ENCODE measurements at places on chromosomes 1 and 21.

- DNase-seq, result no peak
Measured at GRCh38 chr1:234554218-234554697, 55.7 kb downstream of the IRF2BP2 start.

DNA sequence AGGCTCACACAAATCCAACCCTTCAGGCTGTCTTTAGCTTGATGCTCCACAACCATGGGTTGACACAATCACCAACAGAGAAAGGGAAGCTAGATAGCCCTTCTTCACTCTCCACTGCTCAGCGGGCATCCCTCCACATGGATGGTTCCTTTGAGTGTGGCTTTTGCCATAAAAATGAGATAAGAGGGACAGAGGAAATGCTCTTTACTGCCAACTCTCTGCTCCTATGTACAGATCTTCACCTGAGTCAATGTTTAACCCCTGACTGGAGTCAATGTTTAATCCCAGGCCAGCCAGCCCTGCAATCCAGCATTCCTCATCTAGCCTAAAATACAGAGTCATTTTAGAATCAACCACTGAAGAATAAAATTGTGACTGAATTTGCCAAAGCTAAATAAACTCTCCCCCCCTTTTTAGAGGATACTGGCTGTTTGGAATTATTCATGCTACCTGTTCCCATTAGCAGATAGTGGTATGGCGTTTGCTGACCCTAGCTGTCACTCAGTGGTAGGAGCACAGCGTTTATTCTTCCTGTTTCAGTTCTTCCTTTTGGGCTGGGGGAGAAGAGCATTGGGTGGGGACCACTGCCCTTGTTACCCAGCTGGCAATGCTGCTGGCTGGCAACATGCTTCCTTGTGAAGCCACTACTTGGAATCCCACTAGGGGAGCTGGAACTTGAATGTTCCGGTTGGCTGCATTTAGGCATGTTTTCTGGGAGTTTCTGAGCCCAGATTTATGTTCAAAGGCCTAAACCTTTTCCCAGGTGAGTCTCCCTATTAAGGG is 5.2 kb upstream of the PIGR start:
- no peak for DNase-seq

GRCh38 chr1:61344696-61345095 is 262.3 kb downstream of the NFIA start:
- DNase-seq, result no peak

DNA sequence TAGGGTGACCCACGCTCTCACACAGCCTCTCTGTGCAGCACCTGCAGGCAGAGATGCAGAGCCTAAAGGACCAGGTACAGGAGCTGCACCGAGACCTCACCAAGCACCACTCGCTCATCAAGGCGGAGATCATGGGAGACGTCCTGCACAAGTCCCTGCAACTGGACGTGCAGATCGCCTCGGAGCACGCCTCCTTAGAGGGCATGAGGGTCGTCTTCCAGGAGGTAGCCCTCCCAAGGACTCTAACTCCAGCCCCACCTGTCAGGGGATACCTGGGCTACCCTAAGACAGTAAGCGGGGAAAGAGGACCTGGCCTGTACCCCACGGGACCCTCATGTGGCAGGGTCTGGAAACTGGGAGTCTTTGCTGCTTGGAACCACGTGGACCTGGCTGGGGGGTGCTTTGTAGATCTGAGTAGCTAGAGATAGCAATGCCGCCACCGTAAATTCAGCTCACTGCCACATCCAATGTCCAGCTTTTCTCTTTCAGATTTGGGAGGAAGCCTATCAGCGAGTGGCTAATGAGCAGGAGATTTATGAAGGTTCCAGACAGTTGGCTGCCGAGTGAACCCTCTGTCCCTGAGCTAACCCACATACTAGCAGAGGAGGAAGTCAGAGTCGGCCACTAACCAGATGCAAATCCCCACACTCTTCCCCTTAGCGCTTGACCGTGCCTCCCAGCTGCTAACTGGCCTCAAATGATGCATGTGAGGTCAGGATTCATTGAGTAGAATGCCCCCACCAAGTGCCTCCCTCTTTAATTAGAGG is 6.5 kb downstream of the RNF207 start:
- no peak for DNase-seq

GRCh38 chr1:169395955-169396354 is 28.0 kb downstream of the BLZF1 start:
- DNase-seq, result no peak

Data from hippocampal formation (tissue), 2 donors.